A549 (cell line): ENCODE measurements at places on chromosomes 5 and 9.

- no peak for DNase-seq
Measured at GRCh38 chr9:16145196-16145950, 592.5 kb downstream of the CCDC171 start.

GRCh38 chr9:132244582-132245455 is 83.0 kb downstream of the NTNG2 start:
- DNase-seq: no peak

GRCh38 chr9:18710065-18710464 is 236.1 kb downstream of the ADAMTSL1 start:
- DNase-seq: no peak

DNA sequence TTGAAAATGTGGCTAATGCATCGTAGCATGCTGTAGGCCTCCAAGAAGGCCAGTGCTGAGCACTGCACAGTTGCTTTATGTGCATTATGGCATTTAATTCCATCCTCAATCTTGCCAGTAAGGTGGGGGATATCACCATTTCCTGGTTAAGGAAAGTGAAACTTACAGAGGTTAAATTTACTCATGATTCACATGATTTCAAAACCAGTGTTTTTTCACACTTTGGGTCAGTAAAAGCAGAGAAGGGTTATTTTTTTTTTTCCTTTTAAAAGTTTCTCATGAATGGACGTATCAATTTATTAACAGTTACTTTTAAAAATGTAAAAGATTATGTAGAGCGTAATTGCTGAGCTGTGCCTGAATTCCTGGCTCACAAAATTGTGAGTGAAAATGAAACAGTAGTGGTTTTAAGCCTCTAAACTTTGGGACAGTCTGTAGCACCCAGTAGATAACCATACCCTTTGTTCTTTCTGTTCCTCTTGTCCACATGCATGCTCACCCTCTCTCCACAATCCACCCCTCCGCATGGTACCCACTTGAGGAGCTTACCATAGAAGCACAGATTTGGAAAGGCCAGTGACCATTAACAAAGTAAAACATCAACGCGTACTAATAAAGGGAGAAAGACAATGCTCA is 21.2 kb downstream of the MAST4 start:
- no peak for DNase-seq

GRCh38 chr9:33109097-33109496 is 32.6 kb upstream of the SMU1 start:
- no peak for DNase-seq

DNA sequence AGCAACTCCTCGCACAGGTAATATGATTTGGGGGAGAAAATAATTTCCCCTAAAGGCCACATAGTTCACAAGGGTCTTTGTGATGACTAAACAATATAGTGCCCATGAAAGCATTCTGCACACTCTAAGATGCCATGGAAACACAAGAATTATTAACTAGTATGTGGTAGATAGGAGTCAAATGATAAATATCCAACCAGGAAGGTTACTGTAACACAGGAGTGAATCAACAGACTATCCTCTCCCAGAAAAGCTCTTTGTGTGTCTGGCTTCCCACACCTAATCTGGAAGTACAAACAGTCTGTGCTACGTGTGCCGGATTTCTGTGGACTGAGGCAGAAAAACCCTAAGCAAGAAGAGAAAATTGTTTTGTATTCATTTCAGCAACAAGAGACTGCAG is 70.0 kb downstream of the OTP start:
- no peak for DNase-seq

GRCh38 chr5:139915266-139915665 is 119.7 kb downstream of the PSD2 start:
- DNase-seq: no peak

- DNase-seq: peak; percentile 88
Measured at GRCh38 chr9:134434894-134435506, 108.7 kb downstream of the RXRA start.

GRCh38 chr9:83062651-83063527 is at the start of gene RASEF:
Gene RASEF (minus strand): TSS chr9:83063142. CDS start chr9:83062867, 275 bp downstream.
- DNase-seq: peak; percentile 80

GRCh38 chr5:161299053-161299452 is 247.5 kb downstream of the GABRB2 start:
- no peak for DNase-seq

GRCh38 chr5:140109018-140109758 is 4.7 kb upstream of the PURA start:
- DNase-seq: no peak

GRCh38 chr5:141511771-141512325 is 23.0 kb downstream of the PCDHGC5 start:
- no peak for DNase-seq

GRCh38 chr5:57513785-57514184 is 31.2 kb upstream of the ACTBL2 start:
- no peak for DNase-seq

DNA sequence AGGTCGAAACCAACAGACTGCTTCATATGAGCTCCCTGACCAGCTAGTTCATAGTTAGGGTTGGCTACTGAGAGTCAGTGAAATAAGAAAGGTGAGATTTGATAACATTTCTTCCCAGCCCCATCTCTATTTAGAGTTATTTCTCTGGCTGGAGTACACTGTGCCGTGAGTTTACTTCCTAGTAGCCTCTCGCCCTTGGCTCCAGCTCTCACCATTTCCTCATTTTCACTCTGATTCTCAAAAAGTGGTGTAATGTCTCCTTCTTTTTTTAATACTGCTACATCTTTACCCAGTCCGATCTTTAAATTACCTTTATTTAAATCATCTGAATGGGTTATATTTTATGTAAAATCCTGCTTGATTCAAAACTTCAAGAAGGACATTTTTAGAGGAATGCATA is 100.4 kb upstream of the FAM174A start:
- no peak for DNase-seq

GRCh38 chr9:107260437-107261081 is 22.5 kb upstream of the RAD23B start:
- DNase-seq: no peak

GRCh38 chr9:84146893-84147710 is 166.5 kb downstream of the RMI1 start:
- DNase-seq: no peak

GRCh38 chr9:117305454-117305853 is 109.4 kb downstream of the ASTN2 start:
- DNase-seq: no peak

GRCh38 chr5:95823218-95823737 is 752 bp upstream of the GLRX start:
- DNase-seq: no peak
